ENCODE measurements at places on chromosomes 12 and 14.

GRCh38 chr14:95361373-95362137 is 41.8 kb upstream of the CLMN start:
- no peak for DNase-seq

DNA sequence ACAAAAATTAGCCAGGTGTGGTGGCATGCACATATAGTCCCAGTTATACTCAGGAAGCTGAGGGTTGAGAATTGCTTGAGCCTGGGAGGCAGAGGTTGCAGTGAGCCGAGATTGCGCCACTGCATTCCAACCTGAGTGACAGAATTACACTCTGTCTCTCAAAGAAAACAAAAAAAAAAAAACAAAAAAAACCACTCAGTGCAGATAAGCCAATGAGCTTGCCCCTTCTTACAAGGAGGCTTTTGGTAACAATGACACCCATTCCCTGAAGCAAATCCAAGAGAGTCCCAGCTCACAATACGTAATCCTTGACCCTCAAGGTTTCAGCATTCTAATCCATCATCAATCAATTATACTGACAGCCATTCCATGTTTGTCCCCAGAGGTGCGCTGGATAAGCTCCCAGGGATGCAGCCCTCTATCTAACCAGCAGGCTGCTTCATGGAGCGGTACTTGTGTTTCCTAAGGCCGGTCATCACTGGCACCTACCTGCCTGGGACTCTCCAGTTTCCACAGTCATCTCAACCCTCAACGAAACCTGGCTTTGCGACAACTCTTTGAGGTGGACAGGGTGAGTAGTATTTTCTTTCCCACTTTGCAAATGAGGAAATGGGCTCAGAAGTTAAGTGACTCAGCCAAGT is 12.4 kb downstream of the GCN1 start:
- no peak for DNase-seq

GRCh38 chr12:7144414-7145120 is 14.4 kb downstream of the CLSTN3 start:
- DNase-seq, result no peak

DNA sequence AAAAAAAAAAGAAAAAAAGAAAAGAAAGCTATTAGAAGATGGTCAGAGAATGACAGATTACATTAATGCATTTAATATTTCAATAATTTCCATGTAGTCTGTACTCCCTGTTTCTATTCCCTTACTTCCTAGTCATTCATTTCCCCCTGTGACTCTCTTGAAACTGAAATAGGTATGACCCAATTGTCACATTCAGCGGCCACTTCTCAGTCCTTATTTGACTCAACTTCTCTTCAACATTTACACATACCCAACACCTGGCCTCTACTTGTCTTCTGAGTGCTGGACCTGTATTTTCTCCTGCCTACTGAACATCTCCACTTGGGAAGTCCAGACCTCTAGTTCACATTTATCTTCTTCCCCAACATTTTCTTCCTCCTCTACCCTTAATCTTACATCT is 7.2 kb downstream of the EEA1 start:
- DNase-seq, result no peak

- DNase-seq, result no peak
Measured at GRCh38 chr14:68473794-68474193, 319.1 kb downstream of the ZFP36L1 start.

- DNase-seq, result no peak
Measured at GRCh38 chr12:58270966-58271705, 329.8 kb downstream of the ATP23 start.

GRCh38 chr12:131869871-131870418 is 24.5 kb upstream of the ULK1 start:
- DNase-seq, result no peak

DNA sequence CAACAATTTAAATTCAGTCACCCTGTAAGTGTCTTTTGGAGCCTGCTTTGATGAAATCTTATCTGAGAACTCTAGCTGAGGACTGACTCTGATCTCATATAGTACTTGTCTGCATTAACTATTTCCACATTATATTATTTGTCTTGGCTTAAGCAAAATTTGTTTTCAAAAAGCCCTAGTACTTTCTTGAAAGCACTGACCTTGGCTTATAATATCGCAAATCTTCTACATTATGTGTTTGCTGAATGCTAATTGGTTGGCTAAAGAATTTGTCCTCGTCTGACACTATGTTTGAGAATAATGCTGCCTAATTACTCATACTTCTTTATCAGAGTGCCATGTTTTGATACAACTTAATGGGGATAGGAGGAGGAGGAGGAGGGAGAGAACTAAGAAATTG is 46.9 kb upstream of the FLRT2 start:
- DNase-seq, result no peak

DNA sequence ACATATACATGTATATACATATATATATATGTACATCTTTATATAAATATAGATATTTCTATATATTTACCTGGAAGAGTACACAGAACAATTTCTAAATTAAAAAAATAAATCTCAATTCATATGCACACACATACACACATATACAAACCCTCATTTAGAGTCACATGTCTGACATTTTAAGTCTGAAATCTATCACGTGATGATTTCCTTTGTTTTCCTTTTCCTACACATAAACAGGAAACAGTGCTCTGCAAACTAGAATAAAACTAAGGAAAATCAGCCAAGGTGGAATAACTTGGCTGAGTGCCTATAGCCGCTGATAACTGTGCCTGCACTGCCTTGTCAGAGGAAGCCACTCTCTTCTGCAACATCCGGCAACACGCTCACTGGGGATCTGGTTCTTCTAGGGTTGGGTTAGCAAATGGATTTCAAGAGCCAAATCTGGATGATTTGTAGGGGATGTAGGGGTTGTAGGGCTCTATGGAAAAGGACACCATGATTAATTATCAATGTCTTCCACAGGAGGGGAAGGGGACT is 480.7 kb downstream of the TMEM132D start:
- DNase-seq, result no peak
